ENCODE measurements at places on chromosomes 6 and 20. TPM values are rescaled to one million over a fixed set of nuclear protein-coding genes. Genes with fewer than 3 reads are reported as not detected.

The TRIM10 gene
- not detected for total RNA-seq

The SAMD3 gene
- total RNA-seq, result not detected

The MYLK2 gene
- total RNA-seq, result 0.32 TPM

The CRISP2 gene
- total RNA-seq, result not detected

All from epithelial cell of umbilical artery (primary cell).